ENCODE measurements at places on chromosomes 7 and 10.

- DNase-seq = no peak
Observed at GRCh38 chr7:56046721-56047445, 4.4 kb downstream of the PSPH start.

DNA sequence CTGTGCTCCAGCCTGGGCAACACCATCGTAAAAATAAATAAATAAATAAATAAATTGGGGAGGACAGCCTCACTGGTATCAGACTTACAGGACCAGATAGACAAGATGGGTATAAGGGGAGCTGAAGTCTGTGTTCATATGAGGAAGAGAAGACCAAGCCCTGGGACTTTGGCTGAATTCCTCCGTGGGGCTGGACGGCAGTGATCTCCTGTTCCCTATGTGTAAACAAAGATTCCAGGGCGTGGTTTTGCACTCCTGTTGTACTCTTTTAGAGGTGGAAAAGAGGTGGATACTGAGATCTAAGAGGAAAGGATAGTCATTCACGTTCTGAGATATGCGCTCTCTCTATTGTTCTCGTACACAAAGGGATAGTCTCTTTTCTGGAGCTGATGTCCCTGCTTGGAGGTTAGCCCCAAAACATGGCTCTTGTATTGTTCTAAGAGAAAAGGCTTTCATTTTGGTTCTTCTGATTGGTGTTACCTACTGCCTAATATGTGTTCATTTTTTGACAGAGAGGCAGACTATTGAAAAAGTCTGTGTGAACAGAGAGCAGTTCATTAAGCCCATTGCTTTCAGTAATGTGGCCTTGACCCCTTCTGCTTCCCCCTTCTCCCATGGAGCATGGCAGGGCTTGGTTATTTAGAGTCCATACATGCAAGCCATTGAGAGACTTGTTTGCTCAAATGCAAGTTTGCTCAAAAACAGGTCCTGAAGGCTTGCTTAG, 12.3 kb downstream of the KCTD7 start:
- no peak for DNase-seq

DNA sequence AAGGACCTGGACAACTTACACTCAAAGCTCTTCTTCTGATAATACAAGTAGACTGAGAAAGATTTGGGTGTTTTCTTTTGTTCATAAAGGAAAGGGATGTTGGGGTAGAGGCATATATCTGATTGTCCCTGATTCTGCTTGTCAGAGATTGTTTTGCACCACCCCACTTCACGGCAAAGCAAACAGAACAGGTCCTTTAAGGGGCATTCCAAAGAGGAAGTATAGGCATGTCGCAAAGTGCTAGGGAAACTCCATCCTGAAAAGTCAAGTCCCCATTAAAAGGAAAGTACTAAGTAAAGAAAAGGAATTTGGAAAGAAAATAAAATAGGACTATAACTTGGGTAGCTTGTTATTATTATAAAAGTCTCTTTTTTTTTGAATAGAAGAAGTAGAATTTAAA, 233.0 kb downstream of the DNAJB9 start:
- no peak for DNase-seq

DNA sequence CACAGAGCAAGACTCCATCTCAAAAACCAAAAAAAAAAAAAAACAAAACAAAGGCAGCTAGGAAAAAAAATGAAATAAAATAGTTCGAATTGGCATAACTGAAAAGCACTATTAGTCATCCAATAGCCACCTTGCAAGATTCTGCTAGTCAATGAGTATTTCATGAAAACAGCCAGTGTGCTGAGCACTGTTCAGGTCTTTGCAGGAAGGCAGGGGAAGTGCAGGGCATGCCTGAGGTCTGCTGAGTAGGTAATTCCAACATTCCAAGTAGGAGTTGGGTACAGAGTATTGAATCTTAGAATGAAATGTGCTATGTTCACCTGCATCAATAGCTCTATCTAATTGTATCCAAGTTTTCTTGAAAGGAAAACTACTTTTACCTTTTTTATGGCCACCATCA, 22.9 kb downstream of the ABRAXAS2 start:
- DNase-seq = no peak

DNA sequence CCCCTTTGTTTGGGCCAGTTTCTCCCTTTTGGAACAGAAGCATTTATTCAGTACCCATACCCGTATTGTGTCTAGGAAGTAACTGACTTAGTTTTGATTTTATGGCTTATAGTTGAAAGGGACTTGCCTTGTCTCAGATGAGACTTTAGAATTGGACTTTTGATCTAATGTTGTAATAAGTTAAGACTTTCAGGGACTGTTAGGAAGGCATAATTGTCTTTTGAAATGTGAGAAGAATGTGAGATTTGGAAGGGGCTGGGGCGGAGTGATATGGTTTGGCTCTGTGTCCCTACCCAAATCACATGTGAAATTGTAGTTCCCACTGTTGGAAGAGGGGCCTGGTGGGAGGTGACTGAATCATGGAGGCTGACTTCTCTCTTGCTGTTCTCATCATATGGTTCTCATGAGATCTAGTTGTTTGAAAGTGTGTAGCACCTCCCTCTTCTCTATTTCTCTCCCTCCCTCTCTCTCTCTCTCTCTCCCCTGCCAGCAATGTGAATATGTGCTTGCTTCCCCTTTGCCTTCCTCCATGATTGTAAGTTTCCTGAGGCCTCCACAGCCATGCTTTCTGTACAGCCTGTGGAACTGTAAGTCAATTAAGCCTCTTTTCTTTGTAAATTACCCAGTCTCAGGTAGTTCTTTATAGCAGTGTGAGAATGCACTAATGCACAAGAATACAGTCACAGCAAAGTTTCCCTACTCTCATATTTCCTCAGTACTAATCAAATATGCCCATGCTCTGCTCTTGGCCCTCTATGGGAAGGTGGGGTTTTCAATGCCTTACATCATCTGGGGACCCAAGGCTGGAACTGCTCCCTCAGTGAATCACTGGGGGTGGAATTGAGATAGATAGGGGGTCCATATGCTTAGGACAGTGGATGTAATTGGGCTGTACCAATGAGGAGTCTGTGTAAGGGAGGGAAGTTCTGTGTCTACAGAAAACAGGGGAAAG, 17.2 kb upstream of the AKR1C1 start:
- DNase-seq = no peak

GRCh38 chr10:96366508-96366907, 7.7 kb upstream of the OPALIN start:
- DNase-seq = no peak

GRCh38 chr10:89637113-89637512, 7.9 kb downstream of the PANK1 start:
- no peak for DNase-seq

GRCh38 chr10:126085806-126086205, 189.4 kb downstream of the FANK1 start:
- DNase-seq = no peak

DNA sequence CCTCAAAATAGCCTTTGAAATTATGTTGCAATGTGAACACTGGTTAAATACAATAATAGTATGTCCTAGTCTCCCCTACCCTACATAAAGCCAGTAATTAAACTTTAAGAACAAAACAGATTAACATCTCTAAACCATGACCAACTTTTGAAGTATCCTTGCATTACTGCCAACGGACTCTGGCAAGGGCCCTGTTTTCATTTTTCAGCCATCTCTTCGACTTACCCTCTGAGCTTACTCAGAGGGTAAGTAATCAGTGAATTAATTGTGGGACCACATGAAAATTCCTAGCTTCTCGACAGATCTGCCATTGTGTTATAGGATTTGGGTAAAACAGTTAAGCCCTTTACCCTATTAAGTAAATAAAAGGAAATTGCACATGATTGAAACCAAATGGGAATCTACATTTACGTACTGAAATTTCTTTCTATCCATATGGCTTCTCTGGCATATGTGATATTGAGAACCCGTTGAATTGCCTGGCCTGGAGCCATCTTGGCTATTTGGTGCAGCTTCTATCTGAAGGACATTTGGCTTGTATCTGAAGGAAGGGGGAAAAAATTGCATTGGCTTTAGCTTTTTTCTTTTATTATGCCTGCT, 39.6 kb downstream of the DYNC1I1 start:
- DNase-seq = no peak

- no peak for DNase-seq
Observed at GRCh38 chr10:122515022-122515424, 45.5 kb upstream of the DMBT1 start.

DNA sequence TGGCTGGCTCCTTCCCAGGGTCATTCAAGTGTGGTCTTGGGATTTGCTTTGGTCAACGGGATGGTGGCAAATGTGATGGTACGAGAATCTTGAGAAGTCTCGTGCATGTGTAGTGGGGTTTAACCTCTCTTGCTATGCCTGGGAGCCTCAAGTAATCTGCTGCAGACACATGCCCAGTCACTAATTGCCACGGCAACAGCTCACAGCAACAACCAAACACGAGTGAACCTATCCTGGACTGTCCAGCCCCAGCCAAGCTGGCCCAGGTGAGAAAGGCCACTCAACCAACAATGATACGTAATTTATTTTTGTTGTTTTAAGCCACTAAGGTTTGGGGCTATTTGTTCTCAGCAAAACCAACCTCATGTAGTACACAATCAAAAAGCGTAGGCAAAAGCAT, 38.1 kb upstream of the DDC start:
- no peak for DNase-seq

DNA sequence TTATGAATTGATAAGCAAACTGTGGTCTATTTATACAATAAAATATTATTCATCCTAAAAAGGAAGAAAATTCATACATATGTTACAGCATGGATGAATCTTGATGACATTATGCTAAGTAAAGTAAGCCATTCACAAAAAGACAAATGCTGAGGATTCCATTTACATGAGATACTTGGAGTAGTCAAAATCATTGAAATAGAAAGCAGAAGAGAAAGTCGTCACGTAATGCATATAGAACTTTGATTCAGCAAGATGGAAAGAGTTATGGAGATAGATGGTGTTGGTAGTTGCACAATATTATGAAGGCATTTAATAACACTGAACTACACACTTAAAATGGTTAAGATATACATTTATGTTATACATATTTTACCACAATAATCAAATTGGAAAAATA, 309.7 kb upstream of the KLF6 start:
- no peak for DNase-seq

- no peak for DNase-seq
Observed at GRCh38 chr10:14048930-14049613, 281.7 kb downstream of the FRMD4A start.

- DNase-seq = no peak
Observed at GRCh38 chr10:79393221-79393923, 46.1 kb downstream of the PPIF start.

- no peak for DNase-seq
Observed at GRCh38 chr7:6644728-6645127, 7.6 kb downstream of the ZNF316 start.

GRCh38 chr10:17882557-17882956, 69.2 kb upstream of the SLC39A12 start:
- no peak for DNase-seq

- no peak for DNase-seq
Observed at GRCh38 chr10:33982995-33983394, 648.5 kb upstream of the NRP1 start.

DNA sequence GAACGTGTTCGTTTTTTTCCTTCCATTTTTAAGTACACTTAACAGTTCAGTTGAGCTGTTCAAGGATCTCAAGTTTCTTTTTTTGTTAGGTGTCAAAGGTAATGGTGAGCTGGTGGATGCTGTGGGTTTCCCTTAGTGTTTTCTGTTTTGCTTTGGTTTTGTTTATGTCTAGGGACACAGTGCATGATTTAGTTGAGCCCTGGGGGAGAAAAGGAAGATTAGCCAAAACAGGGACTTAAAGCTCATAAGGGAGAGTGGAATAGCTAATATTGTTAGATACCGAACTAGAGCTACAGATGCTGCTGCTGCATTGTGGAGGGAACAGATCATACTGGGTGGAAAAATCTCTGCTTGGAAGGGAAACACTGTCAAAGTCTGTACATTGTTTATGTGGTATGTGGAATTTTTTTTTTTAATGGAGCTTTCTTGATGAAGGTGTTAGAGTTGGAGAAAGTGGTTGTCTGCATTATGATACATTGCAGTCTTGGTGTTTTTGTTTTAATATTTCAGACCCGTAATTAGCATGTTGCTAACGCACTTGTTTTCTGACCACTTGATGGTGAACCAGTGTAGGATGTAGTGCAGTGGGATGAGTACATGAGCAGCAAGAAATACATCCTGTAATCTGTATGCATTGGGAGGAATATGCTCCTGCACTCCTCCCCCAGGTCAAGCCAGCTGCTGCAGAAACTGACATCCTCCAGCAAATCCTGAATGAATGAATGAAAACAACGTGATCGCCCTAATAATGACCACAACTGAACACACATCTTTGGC, 2.1 kb downstream of the GLCCI1 start:
- DNase-seq = no peak

GRCh38 chr7:80842022-80842790, 76.6 kb downstream of the SEMA3C start:
- DNase-seq = no peak

All from activated CD8-positive, alpha-beta memory T cell treated with anti-CD3 and anti-CD28 coated beads for 1 hour (primary cell).